ENCODE measurements at places on chromosomes 6 and 20. TPM values are rescaled to one million over a fixed set of nuclear protein-coding genes. Genes with fewer than 3 reads are reported as not detected.

GRCh38 chr20:34874094-34874654, 1.5 kb upstream of the GGT7 start:
- H3K27me3 ChIP-seq, result no peaks in the 10 kb centered on the region
- peak overlapping the region; percentile 96 for H3K27ac ChIP-seq
- peaks cover 22% of the 10 kb centered on the region for H3K4me1 ChIP-seq

GRCh38 chr6:15332446-15332845, 86.6 kb downstream of the JARID2 start:
- H3K36me3 ChIP-seq, result no peaks in the 10 kb centered on the region
- no peak overlapping the region for H3K27ac ChIP-seq
- DNase-seq, result no peak
- no peaks in the 10 kb centered on the region for H3K27me3 ChIP-seq
- no peak overlapping the region for H3K4me3 ChIP-seq

Gene COL9A1
- not detected for total RNA-seq

GRCh38 chr20:21840991-21841390, 135.5 kb downstream of the PAX1 start:
- H3K27ac ChIP-seq, result no peak overlapping the region
- H3K4me3 ChIP-seq, result no peak overlapping the region
- no peaks in the 10 kb centered on the region for H3K36me3 ChIP-seq
- no peaks in the 10 kb centered on the region for H3K27me3 ChIP-seq
- H3K4me1 ChIP-seq, result no peaks in the 10 kb centered on the region

- H3K4me1 ChIP-seq, result peaks cover 31% of the 10 kb centered on the region
- H3K27ac ChIP-seq, result peak overlapping the region; percentile 37
- no peaks in the 10 kb centered on the region for H3K36me3 ChIP-seq
- no peak for DNase-seq
These were observed 1.4 kb upstream of the ENPP5 start for GRCh38 chr6:46172176-46172575.

DNA sequence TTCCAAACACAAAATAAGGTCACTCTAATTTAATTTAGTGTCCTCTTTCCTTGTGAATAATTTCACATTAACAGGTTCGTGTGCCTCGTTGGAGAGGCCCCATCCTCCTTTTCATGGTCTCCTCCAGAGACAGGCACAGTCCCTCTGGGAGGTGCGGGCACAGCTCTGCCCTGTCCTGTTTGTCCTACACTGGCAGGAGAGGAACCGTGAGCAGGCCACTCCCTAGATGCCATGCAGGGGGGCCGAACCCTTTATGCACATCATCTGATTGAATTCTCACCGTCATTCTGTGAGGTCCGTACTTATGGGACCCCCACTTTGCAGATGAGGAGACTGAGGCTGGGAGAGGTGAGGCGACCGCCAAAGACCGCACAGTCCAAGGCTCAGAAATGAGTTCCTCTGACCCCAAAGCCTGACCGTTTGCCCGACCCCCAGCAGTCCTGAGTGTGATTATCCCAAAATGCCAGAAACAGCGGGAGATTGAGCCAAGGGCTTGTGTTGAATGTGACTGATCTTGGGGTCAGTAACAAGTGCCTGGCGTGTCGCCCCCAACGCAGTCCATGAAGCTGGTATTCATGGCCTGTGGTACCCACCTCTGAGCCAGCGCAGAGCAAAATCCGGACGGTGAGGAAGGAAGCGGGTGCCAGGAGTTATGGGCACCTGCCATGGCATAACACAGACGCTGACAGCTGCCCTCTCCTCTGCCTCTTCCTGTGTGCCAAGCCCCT, 43.5 kb downstream of the PMEPA1 start:
- no peaks in the 10 kb centered on the region for H3K36me3 ChIP-seq
- H3K4me3 ChIP-seq, result no peak overlapping the region
- H3K27ac ChIP-seq, result no peak overlapping the region
- DNase-seq, result peak; percentile 40

Gene FUCA2
- 11.7 TPM for total RNA-seq

DNA sequence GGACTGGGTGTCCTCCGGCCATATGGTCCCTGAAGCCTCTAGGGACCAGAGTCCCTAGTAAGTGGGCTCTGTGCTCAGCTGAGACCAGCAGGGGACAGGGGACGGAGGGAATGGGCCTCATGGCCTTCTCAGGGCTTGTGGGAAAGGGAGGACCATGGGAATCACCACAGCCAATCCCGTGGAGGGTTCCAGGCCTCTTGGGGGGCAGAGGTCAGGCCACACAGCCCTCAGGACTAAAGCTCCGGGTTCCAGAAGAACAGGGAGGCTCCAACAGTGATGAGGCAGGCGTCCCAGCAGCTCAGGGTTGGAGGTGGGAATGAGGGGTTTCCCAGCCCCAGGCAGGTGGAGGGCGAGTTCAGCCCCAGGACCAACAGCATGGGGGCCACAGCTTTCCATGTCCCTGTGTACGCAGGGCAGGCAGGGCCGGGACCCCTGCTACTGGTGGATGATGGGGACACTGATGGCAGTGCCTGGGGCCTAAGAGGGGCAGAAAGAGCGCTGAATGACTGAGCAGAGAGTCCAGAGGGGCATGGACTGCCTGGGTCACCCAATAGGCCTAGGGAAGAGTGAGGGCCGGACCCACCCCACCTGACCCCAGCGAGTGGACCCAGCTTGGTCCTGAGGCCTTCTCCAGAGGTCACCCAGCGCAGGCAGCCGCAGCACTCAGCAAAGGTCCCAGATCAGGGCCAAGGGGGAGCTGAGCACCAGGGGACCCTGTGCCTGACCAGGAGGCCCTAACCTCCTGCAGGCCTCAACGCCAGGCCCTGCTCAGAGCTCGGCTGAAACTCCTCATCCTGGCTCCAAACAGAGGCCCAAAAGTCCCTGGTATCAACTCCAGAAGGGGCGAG, 8.8 kb downstream of the MYL9 start:
- no peak overlapping the region for H3K27ac ChIP-seq
- H3K27me3 ChIP-seq, result no peaks in the 10 kb centered on the region

DNA sequence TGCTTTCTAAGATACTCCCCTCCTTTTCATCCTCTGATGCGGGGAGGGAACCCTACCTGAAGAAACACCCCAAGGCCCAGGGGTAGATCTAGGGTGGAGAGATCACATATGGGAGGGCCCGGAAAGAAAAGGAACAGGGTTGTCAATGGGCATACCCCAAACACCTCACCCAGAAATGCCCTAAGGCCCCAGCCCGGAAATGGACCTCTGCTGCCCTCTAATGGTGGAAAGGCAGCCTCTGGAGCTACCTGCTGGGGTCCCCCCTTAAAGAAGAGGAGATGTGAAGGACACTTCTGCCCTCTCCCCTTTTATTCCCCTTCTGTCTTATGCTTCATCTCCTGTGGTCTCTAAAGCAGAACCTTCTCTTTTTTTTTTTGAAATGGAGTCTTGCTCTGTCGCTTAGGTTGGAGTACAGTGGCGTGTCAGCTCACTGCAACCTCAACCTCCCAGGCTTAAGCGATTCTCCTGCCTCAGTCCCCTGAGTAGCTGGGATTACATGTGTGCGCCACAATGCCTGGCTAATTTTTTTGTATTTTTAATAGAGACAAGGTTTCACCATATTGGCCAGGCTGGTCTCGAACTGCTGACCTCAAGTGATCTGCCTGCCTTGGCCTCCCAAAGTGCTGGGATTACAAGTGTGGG, 458 bp upstream of the ARMC12 start:
- H3K4me1 ChIP-seq, result peaks cover 36% of the 10 kb centered on the region
- DNase-seq, result peak; percentile 72
- no peak overlapping the region for H3K27ac ChIP-seq
- H3K27me3 ChIP-seq, result no peaks in the 10 kb centered on the region
- H3K36me3 ChIP-seq, result no peaks in the 10 kb centered on the region
- no peak overlapping the region for H3K4me3 ChIP-seq

- H3K27me3 ChIP-seq, result no peaks in the 10 kb centered on the region
- no peak overlapping the region for H3K4me3 ChIP-seq
- H3K27ac ChIP-seq, result no peak overlapping the region
These were observed 228.1 kb downstream of the PAX1 start for GRCh38 chr20:21933526-21933925.

Gene RBM24
- 215 TPM for total RNA-seq

GRCh38 chr6:125888989-125889656, 67.4 kb upstream of the HINT3 start:
- DNase-seq, result no peak
- H3K4me3 ChIP-seq, result no peak overlapping the region
- peaks cover 55% of the 10 kb centered on the region for H3K36me3 ChIP-seq
- H3K27me3 ChIP-seq, result no peaks in the 10 kb centered on the region

Gene PNPLA1
- not detected for total RNA-seq

Gene STMND1
- total RNA-seq, result not detected

Gene SRSF12
- 0.71 TPM for total RNA-seq
